ENCODE measurements at places on chromosomes 3 and 15.

DNA sequence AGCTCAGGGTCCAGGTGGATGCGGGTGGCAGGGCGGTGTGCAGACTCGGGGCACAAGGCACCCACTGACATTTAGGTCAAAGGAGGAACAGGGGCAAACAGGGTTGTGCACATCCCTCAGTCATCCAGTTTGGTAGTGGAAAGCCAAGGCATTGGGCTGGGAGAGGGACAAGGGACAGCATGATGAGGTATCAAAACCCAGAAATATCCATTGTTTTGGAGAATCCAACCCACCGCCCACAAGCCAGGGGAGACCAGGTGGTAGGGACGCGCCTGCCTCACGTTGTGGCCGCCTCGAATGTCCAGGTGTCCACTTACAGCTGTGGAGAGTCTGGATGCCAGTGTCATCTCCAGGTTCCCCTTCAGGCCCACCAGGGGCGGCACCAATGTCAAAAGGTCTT lies 33.3 kb downstream of the SLC41A3 start:
- DNase-seq, result no peak

DNA sequence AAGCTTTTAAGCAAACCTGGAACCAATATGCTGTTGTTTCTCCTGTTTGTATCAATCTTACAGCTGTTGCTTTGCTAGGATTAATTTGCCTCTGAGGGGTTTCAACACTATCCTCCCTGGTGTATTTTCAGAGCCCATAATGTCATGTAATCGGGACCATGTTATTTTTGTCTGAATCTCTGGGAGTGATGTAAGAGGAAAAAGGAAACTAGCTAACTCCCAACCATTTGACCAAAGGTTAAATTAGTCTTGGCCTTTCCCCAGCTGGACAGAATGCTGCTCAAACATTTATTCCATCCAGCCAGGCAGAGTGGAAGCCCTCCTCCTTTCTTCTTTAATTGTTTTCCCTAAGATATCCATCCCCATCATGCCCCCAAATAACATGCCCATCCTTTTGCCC lies 142.2 kb downstream of the ALDH1A2 start:
- no peak for DNase-seq

- DNase-seq, result no peak
Measured at GRCh38 chr3:178263236-178263916, 272.9 kb upstream of the KCNMB2 start.

DNA sequence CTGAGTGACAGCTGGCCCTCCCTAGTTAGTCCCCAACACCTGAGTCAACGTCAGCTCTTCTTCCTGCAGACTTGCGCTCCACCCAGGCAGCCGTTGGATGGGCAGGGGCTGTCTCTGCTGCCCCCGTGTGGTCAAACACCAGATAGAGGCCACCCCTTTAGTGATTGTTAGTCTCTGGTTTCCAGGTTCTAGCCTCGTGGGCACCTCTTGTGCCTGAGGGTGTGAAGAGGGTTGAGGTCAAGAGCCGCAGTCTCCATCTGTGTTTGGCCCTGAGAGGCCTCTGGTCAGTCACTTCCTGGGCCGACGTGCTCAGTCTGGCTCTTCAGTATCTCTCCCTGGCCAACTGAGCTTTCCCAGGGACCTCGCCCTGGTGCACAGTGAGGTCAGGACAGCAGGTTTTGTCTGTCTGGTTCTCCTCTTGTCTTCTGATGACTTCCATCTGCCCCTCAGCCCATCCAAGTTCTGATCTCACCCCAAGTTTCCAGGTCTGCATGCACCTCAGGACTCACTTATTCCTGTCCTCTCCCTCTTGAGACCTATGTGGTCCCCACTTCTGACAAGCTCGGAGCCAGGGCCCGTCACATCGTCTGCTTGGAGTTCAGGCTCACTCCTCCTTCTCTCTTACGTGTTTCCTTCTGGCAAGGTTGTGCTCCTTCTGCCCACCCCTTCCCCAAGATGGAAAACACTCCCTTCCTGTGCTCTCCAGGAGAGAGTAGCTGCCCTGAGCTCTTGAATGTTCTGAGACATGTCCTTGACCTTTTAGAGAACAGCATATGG lies 20.9 kb downstream of the CD276 start:
- DNase-seq, result peak; percentile 76

GRCh38 chr3:102092617-102093466 lies 243.5 kb downstream of the NFKBIZ start:
- DNase-seq, result no peak

GRCh38 chr3:9351709-9352126 lies 11.1 kb upstream of the THUMPD3 start:
- no peak for DNase-seq

DNA sequence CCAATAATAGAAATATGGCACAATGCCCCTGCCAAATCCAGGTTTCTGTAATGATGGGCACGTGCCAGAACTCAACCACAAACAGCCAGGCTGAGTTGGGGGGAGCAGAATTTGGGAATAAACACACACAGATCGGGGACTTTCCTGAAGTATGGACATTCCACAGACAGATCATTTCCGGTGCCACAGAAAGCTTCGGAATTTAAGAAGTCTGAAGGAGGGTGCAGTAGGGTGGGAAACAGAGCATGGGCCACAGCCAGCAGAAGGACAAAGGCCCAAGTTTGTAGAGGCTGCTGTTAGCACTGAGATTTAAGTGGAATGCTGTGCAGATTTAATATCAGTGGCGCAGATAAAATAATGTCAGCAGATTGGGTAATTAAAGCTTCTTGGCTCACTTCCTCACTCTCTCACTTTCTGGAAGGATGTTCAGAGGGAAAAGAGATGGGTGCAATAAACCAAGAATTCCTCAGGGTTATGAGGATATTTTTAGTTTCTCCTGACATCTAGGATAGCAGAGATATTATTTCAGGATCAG lies 67.4 kb downstream of the MYLK start:
- no peak for DNase-seq

GRCh38 chr15:73522011-73522410 lies 79.0 kb downstream of the REC114 start:
- no peak for DNase-seq

DNA sequence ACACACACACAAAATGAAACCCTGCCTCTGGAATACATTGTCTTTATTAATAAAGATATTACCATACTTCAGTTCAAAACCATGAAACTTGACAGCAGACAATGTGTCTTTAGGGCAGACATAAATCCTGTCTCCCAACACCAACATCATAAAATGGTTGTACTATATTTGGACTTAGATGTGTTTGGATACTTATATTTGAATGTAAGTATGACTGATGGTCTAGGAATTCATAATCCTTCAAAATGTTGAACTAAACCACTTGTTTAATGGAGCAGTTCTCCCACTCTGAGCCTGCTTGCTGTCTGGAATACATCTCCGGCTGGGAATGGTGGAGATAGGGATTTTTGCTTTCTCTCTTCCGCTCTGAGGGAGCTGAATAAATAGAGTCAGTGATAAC lies 10.6 kb downstream of the FBN1 start:
- DNase-seq, result no peak

- no peak for DNase-seq
Measured at GRCh38 chr3:122563717-122564025, 429 bp downstream of the PARP9 start.

DNA sequence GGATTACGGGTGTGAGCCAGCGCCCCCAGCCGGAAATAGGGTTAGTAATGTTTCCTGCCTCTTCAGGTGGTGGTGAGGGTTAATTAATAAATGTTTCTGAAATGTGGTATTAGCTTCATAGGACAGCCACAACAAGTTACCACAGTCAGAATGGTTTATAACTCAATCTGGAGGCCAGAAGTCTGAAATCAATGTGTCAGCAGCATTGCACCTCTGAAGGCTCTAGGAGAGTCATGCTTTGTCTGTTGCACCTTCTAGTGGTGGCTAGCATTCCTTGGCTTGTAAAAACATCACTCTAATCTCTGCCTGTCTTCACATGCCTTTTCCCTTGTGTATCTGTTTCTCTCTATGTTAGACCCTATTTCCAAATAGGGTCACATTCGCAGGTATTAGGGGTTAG lies 7.8 kb upstream of the RPSA start:
- no peak for DNase-seq

DNA sequence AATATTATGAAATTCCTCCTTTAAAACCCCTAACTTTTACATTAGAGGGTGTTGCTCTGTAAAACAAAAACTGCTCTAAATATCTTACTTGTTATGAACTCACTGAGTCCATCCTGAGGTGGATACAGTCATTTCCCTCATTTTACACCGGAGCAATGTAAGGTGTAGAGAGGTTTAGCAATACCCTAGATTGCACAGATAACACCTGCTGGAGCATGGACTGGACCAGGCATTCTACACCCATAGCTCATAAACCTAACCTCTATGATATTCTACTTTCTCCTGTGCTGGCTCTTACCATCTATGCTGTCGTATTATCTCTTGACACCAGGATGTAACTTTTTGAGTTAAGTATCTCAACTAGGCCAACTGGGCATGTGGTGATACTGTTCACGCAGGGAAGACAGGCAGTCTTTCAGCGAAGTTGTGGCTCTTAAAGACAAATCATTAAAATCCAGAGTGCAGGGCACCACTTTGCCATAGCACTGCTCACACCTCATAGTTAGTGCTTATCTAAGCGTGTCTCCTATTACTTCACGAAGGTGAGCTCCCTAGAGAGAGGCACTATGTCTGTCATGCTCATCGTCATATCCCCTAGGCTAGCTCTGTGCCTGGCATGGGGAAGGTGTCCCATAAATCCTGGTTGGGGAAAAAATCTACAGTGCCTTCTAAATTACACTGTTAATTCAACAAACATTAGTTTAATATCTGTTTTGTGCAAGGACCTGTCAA lies 100.1 kb upstream of the SLC2A2 start:
- no peak for DNase-seq

DNA sequence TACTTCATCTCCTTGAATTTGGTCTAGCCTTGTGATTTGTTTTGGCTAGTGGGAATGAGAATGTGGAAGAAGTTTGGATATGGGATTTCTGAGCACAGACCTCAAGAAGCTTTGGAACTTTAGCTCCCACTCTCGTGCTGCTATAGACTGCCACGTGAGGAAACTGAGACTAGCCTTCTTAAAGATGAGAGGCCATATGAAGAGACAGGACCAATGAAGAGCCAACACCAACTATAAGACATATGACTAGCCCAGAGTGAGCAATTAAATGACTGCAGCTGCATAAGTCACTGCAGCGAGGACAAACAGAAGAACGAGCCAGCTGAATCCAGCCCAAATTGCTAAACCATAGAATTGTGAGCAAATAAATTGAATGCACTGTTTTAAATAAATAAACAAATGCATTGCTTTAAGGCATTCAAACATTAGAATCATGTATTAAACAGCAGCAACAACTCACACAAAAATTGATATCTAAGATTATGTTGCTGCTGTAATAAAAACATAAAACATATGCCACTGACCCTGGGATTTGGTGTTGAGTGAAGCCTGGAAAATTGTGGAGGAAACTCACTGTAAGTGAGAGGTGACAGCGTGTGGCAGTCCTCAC lies 15.7 kb upstream of the CNTN4 start:
- no peak for DNase-seq

DNA sequence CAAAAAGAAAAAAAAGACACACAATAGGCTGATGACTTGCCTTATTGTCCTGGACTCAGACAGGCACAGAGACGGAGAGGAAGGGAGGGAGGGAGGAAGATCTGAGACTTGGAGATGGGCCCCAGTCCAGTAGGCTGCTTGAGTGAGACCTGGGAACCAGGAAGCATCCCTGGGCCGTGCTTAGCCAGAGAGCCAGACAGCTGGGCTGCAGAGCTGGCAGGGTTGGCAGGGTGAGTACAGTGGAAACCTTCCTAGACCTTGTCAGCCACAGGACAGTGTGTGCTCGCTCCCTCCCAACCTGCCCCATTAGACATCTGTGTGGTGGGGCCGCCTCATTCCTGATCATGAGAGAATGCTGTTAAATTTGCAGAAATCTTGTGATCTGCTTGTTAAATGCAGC lies 107.9 kb upstream of the ALDH1A3 start:
- peak; percentile 44 for DNase-seq

DNA sequence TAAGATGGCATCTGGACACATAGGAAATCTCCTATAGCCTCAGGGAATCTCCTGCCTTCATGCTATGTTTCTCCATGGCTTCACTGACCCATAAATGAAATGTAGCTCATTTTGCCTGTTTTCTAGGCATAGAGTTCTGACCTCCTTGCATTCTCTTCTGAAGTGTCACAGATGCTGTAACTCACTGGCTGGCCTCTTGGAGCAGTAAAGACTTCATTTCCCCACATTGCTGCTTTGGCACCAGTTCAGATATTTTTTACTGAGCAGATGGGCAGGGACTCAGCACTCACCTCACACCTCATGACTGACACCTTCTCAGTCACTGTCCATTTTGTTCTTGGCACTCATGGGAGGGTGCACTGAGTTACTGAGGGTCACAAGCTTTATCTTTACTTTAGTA lies 286.7 kb upstream of the TGFBR2 start:
- no peak for DNase-seq

Data from head of caudate nucleus (tissue), 42 donors.